ENCODE measurements at places on chromosomes 2 and 18.
A peak's percentile ranks its signal among the peaks of the same experiment; 100 is the strongest.

GRCh38 chr2:160583146-160583535, 89.5 kb upstream of the RBMS1 start:
- no peak for DNase-seq

DNA sequence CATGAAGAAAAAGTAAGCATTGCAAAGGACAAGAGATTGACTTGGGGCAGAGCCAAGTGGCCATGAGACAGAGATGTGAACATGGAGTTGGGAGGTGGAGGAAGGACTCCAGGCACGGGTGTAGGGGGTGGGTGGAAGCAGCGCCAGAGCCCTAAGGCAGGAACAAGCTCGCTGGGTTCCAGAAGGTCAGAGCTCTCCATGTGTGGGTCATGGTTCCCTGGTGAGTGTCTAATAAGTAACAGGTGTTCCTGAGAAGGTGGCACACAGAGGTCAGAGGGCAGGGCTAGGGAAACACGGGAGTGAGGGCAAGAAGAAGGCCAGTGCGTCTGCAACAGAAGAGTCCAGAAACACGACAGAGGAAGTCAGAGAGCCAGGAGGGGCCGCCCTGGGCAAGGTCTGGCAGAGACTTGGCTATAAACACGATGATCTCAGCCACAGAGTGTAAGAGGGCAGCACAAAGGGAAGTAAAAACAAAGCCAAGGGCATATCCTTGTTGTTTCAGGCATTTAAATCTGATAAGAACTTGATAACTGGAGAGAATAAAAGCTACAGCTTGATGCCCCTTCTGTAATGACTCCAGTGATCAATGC, 260.8 kb downstream of the TGIF1 start:
- DNase-seq, result peak; percentile 32

GRCh38 chr2:29417630-29418029, 302.4 kb downstream of the CLIP4 start:
- DNase-seq, result no peak

GRCh38 chr2:185665251-185665814, 73.3 kb upstream of the FSIP2 start:
- no peak for DNase-seq

GRCh38 chr2:163252199-163252598, 413.6 kb upstream of the KCNH7 start:
- no peak for DNase-seq

GRCh38 chr2:222671259-222672067, at the start of gene MOGAT1:
MOGAT1 (plus strand) TSS chr2:222671658; CDS start chr2:222671786, 128 bp downstream.
- no peak for DNase-seq

GRCh38 chr18:65725251-65726050, 25.4 kb upstream of the CDH7 start:
- DNase-seq, result no peak

GRCh38 chr2:9145109-9145751, 61.4 kb upstream of the ASAP2 start:
- no peak for DNase-seq

DNA sequence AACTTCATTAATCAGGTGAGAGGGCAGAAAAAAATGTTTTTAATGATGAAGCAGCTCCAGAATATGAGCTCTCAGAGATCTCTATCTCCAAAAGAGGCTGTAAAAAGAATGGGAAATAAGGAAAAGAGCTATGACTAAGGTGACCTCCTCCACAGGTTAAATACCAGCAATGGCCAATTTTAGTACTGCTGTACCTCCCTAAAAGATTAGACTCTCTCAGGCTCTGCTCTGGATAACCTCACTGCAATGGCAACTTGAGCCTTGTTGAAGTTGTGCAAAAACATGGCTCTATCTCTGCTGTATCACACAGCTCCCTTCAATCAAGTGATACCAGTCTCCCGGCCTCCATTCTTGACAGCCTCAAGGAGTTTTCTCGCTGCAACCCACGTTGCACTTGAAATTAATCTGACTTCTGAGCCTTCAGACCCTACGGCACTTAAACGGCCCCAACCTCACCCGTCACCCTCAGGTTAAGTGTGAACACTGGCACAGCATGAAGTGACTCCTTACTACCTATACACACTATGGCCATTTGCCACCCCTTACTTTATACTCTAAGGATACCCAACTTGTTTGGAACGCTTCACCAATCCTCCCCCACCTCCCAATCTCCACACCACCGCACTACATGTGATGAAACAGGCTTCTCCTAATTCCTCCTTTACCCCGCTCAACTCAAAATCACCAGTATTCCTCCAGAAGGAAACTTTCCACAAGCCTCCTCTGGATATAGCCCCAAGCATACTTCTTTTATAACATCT, 36.3 kb downstream of the SMAD2 start:
- no peak for DNase-seq

- no peak for DNase-seq
These were observed 96.9 kb downstream of the ACTR3 start for GRCh38 chr2:113986762-113987290.

DNA sequence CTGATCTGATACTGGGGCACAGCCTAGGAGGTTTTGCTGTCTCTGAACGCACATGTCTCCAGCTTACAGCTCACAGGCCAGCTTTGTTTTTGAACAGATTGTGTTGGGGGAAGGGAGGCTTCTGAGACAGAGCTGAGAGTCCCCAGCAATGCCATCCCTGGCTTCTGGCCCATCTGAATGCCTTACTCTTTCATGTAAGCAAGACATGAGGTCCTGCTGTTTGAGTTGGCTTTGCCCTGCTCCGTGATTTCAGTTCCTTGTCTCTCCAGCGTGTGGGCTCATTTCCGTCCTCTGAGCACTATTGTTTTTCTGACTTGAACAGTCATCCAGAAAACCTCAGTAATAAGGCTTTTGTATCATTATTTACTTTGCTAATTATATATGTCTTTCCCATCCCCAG, 194.9 kb upstream of the TNP1 start:
- no peak for DNase-seq

- peak; percentile 37 for DNase-seq
These were observed 770 bp downstream of the NBAS start for GRCh38 chr2:15560140-15560987.

DNA sequence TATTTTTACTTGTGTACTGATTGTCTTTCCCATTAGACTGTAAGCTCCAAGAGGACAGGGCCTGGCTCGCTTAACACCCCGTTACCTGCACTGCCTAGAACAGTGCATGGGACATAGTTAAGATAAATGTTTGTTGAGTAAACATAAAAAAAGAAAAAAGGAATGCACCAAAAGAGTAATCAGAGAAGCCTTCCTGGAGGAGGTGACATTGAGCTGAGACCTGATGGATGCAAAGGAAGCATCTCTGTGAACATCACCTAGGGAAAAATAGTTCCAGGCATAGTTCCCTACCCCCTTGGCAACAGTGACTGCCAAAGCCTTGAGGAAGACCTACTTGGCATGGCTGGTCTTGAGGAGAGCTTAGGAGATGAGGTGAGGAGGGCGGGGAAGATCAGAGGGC, 924 bp upstream of the TFCP2L1 start:
- DNase-seq, result no peak

GRCh38 chr2:149167001-149167780, 128.7 kb downstream of the LYPD6B start:
- DNase-seq, result no peak

GRCh38 chr2:239929504-239929903, 95.6 kb downstream of the NDUFA10 start:
- DNase-seq, result no peak

GRCh38 chr2:131567891-131568290, 40.2 kb downstream of the CCDC74A start:
- no peak for DNase-seq

GRCh38 chr2:14560716-14561115, 71.8 kb upstream of the LRATD1 start:
- no peak for DNase-seq

GRCh38 chr2:168667156-168667555, 135.3 kb upstream of the NOSTRIN start:
- DNase-seq, result no peak

- DNase-seq, result no peak
These were observed 55.1 kb downstream of the RALBP1 start for GRCh38 chr18:9530226-9531009.

GRCh38 chr2:189522435-189523151, 58.0 kb downstream of the SLC40A1 start:
- DNase-seq, result no peak

- DNase-seq, result no peak
These were observed 29.4 kb downstream of the KIF1A start for GRCh38 chr2:240790370-240791220.

GRCh38 chr2:202679980-202680379, 45.2 kb downstream of the FAM117B start:
- no peak for DNase-seq
